Stimulated activated effector memory CD8-positive, alpha-beta T cell treated with anti-CD3 and anti-CD28 coated beads, Interleukin-12 subunit alpha, Interleukin-12 subunit beta, amount 100 ng/mL, for 72 hours (primary cell): ENCODE measurements at places on chromosomes 7 and 10.

GRCh38 chr7:131096267-131096927, 231.3 kb upstream of the MKLN1 start:
- no peak for DNase-seq

DNA sequence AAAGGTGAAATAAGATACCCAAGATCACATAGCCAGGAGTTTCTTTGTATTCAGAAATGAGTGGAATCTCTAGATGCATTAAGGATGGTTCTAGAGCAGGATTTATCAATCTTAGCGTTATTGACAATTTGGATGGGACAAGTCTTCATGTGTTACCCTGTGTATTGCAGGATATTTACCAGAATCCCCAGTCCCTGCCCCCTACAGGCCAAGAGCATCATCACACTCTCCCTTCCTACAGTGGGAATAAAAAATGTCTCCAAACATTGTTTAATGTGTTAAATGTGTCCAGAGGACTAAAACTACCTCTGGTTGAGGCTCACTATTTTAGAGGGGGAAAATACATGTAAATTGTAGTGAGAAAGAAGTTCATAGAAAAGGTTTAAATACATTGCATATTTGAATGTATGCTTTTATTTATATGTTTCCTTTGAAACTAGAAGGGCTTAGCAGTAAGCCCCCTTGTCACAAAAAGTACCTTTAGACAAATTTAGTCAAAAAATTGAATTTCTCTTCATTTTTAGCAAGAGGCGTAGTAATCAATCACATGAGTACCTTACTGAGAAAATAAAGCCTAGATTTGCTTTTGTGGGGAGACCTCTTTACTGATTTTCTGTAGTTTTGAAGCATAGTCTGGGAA, 141.2 kb downstream of the MLLT10 start:
- DNase-seq: no peak

GRCh38 chr7:29459589-29459988, 104.0 kb upstream of the PRR15 start:
- DNase-seq: no peak

DNA sequence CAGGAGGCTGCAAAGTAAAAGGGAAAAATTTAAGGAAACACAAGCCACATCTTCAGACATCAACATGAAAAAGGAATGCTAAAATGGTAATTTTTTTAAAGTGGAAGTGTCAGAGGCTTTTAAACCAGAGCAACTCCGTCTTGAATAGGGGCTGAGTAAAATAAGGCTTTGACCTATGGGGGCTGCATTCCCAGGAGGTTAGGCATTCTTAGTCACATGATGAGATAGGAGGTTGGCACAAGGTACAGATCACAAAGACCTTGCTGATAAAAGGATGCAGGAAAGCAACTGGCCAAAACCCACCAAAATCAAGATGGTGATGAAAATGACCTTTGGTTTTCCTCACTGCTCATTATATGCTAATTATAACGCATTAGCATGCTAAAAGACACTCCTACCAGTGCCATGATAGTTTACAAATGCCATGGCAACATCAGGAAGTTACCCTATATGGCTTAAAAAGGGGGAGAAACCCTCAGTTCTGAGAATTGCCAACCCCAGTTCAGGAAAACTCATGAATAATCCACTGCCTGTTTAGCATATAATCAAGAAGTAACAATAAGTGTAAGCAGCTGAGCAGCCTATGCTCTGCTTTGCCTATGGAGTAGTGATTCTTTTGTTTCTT, 128.3 kb downstream of the SKAP2 start:
- DNase-seq: no peak

- no peak for DNase-seq
Measured at GRCh38 chr7:138207555-138207971, 131.3 kb downstream of the AKR1D1 start.

- peak; percentile 46 for DNase-seq
Measured at GRCh38 chr7:29189743-29190201, 4.8 kb upstream of the CHN2 start.

GRCh38 chr10:100100651-100101184, 19.0 kb upstream of the CPN1 start:
- no peak for DNase-seq

DNA sequence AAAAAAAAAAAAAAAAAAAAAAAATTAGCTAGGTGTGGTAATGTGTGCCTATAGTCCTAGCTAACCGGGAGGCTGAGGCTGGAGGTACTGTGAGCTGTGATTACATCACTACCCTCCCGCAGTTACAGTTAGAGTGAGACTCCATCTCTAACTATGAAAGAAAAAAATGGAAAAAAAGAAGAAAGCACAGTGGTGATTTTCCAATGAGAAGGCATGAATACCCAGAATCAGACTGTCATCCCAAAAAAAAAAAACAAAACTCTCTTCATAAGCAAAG, 269.9 kb upstream of the MKLN1 start:
- DNase-seq: no peak

- no peak for DNase-seq
Measured at GRCh38 chr10:128572696-128573095, 446.5 kb upstream of the MKI67 start.

DNA sequence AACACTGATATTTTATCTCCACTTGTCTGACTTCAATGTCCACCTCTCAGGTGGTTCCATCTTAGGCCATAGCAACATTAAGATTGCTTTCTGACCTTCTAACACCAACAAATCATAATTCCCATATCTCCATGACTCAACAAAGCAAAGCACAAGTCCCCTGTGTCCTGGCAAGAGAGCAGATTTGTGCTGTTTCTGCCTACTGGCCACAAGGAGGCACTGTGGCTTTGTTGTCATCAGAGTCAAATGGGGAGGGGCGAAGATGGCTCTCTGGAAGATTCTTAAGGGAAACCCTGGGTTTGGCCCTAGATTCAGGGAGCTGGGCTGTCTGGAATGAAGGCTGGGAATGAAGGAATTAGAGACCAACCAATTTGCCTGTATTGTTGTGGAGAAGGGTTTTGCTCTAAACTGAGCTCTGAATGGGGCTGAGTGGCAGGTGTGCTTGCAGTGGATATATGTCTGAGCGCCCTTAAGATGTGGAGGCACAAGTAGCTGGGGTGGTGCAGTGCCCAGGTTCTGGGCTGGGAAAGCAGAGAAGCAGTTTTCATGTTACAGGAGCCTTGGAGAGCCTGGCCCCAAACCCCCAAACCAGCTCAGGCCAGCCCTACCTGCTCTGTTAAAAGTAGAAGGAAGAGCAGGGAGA, 154.8 kb upstream of the PRSS58 start:
- no peak for DNase-seq

- DNase-seq: no peak
Measured at GRCh38 chr10:132507409-132507955, 30.1 kb upstream of the INPP5A start.

GRCh38 chr10:124105594-124105993, 12.2 kb upstream of the CHST15 start:
- no peak for DNase-seq

- DNase-seq: no peak
Measured at GRCh38 chr7:130476297-130477150, 15.4 kb upstream of the MEST start.

GRCh38 chr10:30536578-30536977, 93.0 kb downstream of the LYZL2 start:
- DNase-seq: no peak

DNA sequence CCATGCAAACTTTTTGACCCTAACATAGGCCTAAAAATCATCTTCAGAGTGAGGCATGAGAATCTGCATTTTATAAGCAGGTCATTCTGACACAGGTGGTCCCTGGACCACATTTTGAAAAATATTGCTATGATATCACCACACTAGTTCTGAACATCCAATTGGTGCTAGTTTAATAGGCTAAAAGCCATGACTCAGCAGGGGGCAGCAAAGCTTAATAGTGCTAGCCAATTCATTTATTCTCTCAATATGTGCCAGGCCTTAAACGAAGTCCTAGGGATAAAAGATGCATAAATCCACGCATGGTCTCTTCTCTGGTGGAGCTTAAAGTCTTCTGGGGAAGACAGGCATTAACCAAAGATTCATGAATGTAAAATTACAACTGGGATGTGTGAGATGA, 10.2 kb upstream of the SLC25A28 start:
- DNase-seq: no peak

GRCh38 chr7:100875356-100875751, 451 bp downstream of the SRRT start:
- no peak for DNase-seq

DNA sequence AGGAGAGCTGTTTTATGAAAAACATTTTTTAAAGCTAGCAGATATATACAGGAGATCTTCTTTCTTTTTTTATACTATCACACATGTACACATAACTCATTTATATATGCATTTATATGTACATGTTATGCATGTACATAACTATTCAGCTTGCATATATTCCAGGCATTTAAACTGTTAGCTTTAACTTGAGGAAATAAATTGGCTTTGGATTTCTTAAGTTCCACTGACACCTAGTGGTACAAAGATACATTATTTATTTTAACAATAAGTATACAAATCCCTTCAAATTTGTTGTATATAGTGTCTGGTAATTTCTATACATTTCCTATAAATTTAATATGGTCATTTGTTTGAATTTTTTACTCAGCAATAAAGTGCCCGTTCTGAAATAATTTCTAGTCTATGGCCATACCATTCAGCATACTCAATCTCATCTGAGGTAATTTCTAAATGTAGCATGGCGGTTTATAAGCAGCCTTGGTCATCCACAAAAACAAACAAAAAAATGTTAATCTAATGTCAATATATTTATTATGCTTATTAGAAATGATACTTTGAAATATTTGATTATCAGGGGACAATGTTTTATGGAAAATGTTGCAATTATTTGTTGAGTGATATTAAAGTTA, 11.6 kb downstream of the ZDHHC6 start:
- no peak for DNase-seq

GRCh38 chr7:149561072-149561471, 63.5 kb upstream of the ZNF746 start:
- DNase-seq: no peak

GRCh38 chr10:43940898-43941837, 292.5 kb upstream of the ZNF32 start:
- DNase-seq: peak; percentile 1

DNA sequence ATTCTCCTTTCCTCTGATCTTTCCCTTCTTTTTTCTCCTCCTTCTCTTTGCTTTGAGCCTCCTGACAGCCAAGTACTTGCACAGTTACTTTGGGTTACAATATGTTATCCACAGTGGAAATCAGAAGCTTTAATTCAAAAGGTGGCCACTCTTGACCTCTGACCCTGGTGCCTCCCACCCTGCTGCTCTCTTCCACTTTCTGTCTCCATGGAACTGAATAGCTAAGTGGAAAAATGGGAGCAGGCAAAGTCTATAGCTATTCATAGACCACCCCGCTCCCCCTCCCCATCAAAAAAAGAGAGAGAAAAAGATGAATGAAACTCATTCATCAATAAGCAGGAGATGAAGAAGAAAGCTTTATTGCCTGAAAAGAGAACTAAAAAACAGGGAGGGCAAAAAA, 39.4 kb downstream of the PTN start:
- DNase-seq: no peak

GRCh38 chr7:5472432-5473315, 49.0 kb upstream of the TNRC18 start:
- no peak for DNase-seq

- no peak for DNase-seq
Measured at GRCh38 chr7:13708670-13709069, 280.8 kb downstream of the ETV1 start.

DNA sequence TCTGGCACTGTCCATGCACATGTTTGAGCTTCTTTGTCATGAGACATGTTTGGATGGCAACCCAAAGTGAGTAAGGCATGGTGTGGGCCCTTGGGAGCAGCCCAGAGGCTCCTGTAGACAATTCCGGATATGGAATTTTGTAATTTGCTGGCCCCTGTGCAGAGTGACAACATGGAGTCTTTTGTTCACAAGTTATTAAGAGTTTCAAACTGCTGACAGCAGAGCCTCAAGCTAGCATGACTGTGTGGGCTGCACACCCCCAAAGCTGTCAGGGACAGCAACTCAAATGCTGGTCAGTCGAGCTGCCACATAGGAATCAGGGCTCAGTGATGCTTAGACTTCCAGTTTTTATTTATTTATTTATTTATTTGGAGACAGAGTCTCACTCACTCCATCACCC, 7.0 kb upstream of the MYL7 start:
- no peak for DNase-seq

DNA sequence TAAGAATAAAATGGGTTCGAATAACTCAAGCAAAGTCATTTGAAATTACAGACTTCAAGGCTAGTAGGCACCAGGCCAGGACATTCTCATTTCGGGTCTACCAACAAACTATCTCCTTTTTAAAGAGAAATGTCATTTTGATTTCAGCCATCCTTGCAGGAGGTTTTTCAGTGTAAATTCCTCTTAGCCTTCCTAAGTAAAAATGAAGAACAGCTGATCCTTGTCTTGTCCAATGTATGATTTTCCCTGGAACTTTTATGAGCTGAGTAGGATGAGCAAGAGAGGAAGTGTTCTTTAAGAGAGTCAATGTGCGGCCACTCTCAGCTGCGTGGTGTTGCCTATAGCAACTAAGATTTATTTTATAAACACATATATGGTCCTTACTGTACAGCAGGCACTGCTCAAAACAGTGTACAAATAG, 110.1 kb downstream of the PLCE1 start:
- no peak for DNase-seq

DNA sequence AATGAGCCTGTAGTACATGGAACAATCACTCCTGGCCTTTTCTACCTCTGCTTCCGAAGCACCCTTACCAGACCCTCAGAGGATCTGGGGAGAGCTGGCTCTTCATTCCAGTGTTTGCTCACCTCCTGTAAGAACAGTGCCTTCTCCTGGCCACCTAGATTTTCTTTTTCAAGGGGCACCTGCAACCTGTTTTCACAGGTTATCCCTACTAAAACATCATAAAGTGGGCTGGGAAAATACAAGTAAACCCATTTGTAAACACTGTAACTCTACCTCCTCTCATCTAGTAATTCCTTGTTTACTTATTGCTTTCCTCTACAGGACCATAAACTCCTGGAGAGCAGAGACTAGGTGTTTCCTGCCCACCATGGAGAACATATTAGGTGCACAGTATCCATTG, 1.1 kb downstream of the PIK3AP1 start:
- no peak for DNase-seq

DNA sequence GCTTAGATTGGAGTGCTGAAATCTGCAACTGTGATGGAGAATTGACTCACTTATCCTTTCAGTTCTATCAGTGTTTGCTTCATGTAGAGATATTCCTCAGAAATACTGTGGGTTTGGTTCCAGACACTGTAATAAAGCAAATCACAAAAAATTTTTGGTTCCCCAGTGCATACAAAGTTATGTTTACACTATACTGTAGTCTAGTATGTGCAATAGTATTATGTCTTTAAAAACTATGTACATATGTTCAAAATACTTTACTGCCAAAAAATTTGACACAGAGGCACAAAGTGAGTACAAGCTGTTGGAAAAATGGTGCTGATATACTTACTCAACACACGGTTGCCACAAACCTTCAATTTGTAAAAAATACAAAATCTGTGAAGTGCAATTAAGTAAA, 112.5 kb downstream of the EPC1 start:
- no peak for DNase-seq

GRCh38 chr10:24430591-24430990, 221.7 kb downstream of the KIAA1217 start:
- no peak for DNase-seq

DNA sequence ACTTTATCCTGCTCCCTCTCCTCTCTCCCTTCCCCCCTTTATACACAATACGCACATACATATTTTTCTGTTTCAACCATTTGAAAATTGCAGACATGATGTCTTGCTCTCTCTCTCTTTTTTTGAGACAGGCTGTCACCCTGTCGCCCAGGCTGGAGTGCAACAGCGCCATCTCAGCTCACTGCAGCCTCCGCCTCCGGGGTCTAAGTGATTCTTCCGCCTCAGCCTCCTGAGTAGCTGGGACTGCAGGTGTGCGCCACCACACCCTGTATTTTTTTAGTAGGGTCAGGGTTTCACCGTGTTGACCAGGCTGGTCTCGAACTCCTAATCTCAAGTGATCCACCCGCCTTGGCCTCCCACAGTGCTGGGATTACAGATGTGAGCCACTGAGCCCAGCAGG, 38.5 kb downstream of the KLHDC10 start:
- no peak for DNase-seq
